Thoracic aorta endothelial cell (primary cell): ENCODE measurements at places on chromosomes 2 and 18. TPM values are rescaled to one million over a fixed set of nuclear protein-coding genes. Genes with fewer than 3 reads are reported as not detected.

Gene ASB3
- total RNA-seq, result 20.9 and 24.9 TPM in 2 replicates

Gene ALPI
- total RNA-seq, result not detected in 2 replicates

Gene REG3A
- not detected in 2 replicates for total RNA-seq

Gene LINC00305
- not detected in 2 replicates for total RNA-seq
